ENCODE measurements at places on chromosomes 4 and X.

DNA sequence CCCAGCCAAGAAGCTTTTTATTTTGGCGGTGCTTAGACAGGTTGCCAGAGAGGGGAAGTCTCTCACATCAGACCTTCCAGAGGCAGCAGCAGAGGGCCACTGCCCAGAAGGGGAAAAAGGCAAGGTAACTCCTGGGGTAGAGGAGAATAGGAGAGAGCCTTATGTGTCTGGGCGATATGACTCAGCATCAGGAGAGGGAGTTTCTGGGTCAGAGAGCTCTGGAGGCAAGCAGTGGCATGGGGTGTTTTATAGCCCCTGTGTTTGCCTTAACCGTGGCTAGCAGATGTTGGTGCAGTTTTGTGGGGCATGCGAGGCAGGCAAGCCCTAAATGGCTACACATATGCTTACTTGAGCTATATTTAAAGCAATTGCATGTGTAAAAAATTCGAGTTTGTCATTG lies 8.3 kb upstream of the ZXDB start:
- no peak for DNase-seq

- no peak for DNase-seq
Observed at GRCh38 chrX:118780911-118781310, 42.7 kb upstream of the ZCCHC12 start.

DNA sequence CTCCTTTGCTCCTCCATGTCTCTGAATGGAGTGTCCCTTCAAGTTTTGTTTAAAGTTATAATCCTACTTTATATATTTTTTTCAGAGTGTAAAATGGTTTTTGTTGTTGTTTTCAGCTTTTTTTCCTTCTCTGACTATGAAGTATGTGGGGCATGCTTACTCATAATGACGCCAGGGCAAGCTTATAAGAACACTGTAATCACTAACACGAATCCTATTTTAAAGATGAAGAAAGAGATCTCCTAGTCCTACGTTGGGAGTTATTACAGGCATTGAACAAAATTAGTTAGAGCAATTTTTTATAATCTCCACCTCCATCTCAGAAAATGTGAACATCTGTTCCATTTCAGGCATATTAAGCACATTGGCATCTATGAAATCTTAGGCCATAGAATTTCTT lies 268.1 kb upstream of the MAGEB2 start:
- DNase-seq: no peak

DNA sequence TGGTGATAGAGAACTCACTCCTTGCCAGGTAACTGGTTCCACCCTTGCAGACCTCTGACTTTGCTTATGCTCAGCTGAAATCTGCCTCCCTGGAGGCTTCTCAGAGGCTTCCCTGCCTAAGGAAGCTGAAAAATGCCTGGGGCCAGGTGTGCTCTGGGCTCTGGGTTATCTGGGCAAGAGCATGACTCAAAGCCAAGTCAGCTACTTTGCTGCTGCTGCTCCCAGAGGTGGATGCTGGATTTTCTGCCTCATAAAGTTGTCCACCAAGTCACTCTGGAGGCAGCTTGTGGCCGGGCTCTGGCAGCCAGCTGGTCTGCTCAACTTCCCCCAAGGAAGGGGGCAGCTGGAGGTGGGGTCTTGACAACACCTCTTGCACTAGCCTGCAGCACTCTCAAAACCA lies 132.7 kb downstream of the PJA1 start:
- DNase-seq: no peak

DNA sequence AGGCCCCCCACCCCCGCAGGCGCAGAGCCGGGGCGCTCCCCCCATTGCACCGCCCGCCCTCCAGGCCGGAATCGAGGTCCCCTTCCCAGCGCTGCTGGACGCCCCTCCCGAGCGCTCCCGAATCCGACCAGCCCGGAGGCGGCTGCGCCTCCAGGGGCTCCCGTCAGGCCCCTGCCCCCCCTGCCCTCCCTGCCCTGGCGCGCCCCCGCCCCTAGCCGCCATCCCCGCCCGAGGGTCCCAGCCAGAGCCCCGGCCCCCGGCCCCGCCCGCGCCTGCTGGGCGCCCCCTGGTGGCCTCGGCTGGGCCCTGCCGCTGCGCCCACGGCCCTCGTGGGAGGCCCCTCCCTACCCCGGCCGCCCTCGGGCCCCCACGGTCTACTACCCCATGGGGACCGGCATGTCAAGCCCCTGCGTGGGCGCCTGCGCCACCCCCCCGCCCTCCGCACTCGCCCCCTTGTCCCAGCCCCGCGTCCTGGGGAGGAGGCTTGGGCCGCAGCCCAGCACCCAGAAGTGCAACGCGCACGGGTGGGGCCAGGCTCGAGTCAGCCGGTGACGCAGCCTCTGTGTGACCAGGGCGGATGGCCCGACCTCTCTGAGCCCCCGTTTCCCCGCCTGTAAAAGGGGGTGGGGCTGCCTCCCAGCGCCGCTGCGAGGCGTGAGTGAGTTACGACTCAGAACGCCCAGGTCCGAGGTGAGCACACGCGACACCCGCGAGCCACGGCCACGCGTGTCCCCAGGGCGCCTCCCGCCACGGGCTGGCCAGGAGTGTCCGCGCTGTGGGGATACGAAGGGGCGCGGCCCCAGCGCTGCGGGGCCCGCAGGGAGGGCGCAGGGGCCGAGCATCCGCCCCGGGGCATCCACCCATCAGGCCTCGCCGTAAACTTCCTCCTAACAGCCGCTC lies 104.9 kb downstream of the FAM53A start:
- DNase-seq: peak; percentile 63
